ENCODE measurements at places on chromosomes 11 and 22.

- peak; percentile 87 for DNase-seq
These were observed 627.6 kb downstream of the NTM start for GRCh38 chr11:131998020-131998419.

- no peak for DNase-seq
These were observed 43.9 kb downstream of the CCDC34 start for GRCh38 chr11:27319072-27319471.

- DNase-seq = no peak
These were observed 16.2 kb upstream of the RRAS2 start for GRCh38 chr11:14374922-14375830.

GRCh38 chr22:25545146-25545545, 19.3 kb upstream of the GRK3 start:
- DNase-seq = no peak
